ENCODE measurements at places on chromosomes 3 and 15. TPM values are rescaled to one million over a fixed set of nuclear protein-coding genes. Genes with fewer than 3 reads are reported as not detected.

SLC28A2 gene
- total RNA-seq = not detected

COL6A6 gene
- total RNA-seq = not detected

GUCA1C gene
- not detected for total RNA-seq

DIPK2A gene
- total RNA-seq = 16.0 TPM

TGM5 gene
- total RNA-seq = 0.66 TPM

SCN11A gene
- total RNA-seq = not detected

IMPG2 gene
- total RNA-seq = 0.05 TPM

ADGRG7 gene
- total RNA-seq = not detected

PLSCR5 gene
- not detected for total RNA-seq

PLSCR2 gene
- total RNA-seq = not detected

TRPC1 gene
- total RNA-seq = 5.9 TPM

A4GNT gene
- not detected for total RNA-seq

FILIP1L gene
- not detected for total RNA-seq

NLGN1 gene
- 12.6 TPM for total RNA-seq

PIERCE2 gene
- 1.1 TPM for total RNA-seq

RASL12 gene
- total RNA-seq = 0.60 TPM

CPA3 gene
- not detected for total RNA-seq

LIPC gene
- 0.08 TPM for total RNA-seq

ARRDC4 gene
- total RNA-seq = 5.0 TPM

MORC1 gene
- not detected for total RNA-seq

CYP1A1 gene
- 3.5 TPM for total RNA-seq

GABRR3 gene
- not detected for total RNA-seq

APEH gene
- 124 TPM for total RNA-seq

STRIT1 gene
- not detected for total RNA-seq

SLC9C1 gene
- 0.04 TPM for total RNA-seq

SPTBN5 gene
- 2.1 TPM for total RNA-seq

NUSAP1 gene
- 131 TPM for total RNA-seq

NGRN gene
- total RNA-seq = 90.9 TPM

TTBK2 gene
- total RNA-seq = 9.6 TPM

GBE1 gene
- 23.1 TPM for total RNA-seq

CLRN1 gene
- not detected for total RNA-seq

VPS33B gene
- total RNA-seq = 19.1 TPM

TAGLN3 gene
- 10.9 TPM for total RNA-seq

LRRC34 gene
- total RNA-seq = not detected

CFAP100 gene
- total RNA-seq = not detected

P2RY1 gene
- total RNA-seq = 0.82 TPM

CHRNA7 gene
- 0.30 TPM for total RNA-seq

PAQR9 gene
- not detected for total RNA-seq

USP50 gene
- total RNA-seq = not detected

CPLX3 gene
- total RNA-seq = 0.08 TPM

GDPGP1 gene
- 5.9 TPM for total RNA-seq

RLBP1 gene
- 3.7 TPM for total RNA-seq

HHATL gene
- total RNA-seq = not detected

PLA2G4E gene
- total RNA-seq = not detected

GATM gene
- total RNA-seq = 1.3 TPM

IQCF5 gene
- not detected for total RNA-seq

MST1R gene
- total RNA-seq = 1.4 TPM

ITIH1 gene
- not detected for total RNA-seq

Measured in A375 (cell line).